ENCODE measurements at places on chromosomes 6 and 20. TPM values are rescaled to one million over a fixed set of nuclear protein-coding genes. Genes with fewer than 3 reads are reported as not detected.

ECHDC1 gene
- total RNA-seq, result 40.3 TPM

CDK19 gene
- total RNA-seq, result 5.1 TPM

ADTRP gene
- 13.2 TPM for total RNA-seq

DNA sequence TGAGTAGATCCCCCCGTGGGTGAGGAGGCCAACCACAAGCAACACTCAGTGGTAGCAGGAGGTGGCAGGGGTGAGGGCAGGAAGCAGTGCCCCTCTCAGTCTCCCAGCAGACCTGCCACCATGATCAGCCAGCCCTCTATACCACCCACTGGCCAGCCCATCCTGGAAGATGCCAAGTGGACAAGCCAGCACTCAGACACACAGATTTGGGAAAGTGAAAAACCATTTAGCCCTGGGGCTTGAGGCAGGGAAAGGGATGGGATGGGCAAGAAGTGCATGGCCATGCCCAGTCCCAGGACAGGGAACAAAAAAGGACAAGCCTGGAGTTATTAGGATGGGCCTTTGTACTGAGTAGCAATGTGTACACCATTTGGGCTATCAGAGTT, 76.9 kb downstream of the HFE start:
- DNase-seq, result no peak

- DNase-seq, result no peak
Observed at GRCh38 chr6:17391976-17392375, 1.4 kb upstream of the CAP2 start.

DNA sequence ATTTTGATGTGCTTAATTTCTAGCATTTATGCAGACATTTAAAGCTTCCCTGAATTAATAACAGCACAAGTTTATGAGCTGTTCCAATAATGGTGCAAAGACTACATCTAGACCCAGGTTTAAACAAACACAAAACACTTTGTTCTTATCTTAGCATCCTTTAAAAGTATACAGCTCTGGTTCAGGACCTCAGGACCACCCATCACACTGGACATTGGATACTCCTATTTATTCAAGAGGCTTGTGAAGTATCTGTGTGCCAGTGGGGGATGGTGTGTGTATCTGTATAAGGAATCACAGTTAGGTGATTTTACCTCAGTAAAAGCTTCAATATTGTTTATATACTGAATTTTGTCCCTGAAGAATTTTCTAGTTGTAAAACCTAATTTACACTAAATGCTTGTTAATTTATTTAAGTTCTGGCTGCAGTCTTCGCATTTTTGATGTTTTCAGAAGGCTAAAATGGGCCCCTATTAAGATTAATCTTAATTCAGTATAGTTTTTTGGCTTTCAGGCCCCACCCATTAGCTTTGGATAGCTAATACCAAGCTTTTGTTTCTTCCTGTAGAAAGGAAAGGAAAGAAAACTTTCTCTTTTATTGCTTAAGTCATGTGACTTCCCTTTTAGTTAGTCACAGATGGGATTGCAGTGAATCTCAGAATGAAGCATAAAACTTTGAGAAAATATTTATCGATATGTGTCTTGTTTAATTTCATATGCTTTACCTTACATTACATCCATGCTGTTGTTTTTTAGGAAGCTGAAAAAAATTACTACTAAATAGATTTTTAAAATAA, 13.1 kb downstream of the LIN28B start:
- no peak for DNase-seq

DNA sequence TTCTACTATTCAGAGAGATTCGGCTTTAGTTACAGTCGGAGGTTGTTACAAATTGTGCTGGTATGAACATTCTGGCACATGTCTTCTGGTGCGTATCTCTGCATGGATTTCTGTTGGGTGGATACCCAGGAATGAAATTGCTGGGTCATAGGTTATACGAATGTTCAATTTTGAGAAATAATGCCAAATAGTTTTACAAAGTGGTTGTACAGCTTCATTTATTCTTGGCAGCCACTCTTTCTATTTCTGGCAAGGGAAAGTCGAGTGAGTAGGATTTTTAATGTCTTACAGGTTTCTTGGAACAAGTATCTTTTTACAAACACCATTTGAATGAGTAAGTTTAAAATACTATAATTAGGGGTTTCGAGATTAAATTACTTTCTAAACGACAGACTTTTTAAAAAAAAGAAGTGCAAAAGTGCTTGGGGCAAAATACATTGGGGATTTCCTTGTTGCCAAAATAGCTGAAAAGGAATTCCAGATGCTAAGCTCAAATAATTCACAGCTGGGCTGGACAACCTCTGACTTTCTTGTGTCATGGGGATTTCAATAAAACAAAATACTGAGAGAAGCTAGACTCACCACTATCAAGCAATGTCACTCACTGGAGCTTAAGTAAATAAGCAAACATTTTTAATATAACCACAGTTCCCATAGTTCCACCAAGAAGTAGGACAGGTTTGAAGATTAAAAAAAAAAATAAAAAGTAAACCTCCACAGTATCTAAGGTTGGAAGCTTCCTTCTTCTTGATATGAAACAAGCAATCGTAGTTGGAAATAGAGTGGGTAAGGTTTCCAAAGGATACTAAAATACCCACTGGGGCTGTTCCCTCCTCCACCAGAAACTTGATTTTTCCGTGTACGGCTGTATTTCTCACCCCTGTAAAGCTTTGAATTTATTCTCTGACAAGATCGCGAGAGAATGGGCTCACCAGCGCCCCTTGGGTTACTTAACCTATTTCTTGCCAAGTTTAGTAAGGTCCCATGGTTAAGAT, 21.6 kb upstream of the GFOD1 start:
- no peak for DNase-seq

- DNase-seq, result peak; percentile 58
Observed at GRCh38 chr6:28399350-28400121, at the start of gene ZSCAN12. ZSCAN12 (minus strand) TSS chr6:28399747; CDS start chr6:28398405, 1,342 bp downstream.

- DNase-seq, result no peak
Observed at GRCh38 chr6:53257533-53257932, 91.2 kb downstream of the ELOVL5 start.

DNA sequence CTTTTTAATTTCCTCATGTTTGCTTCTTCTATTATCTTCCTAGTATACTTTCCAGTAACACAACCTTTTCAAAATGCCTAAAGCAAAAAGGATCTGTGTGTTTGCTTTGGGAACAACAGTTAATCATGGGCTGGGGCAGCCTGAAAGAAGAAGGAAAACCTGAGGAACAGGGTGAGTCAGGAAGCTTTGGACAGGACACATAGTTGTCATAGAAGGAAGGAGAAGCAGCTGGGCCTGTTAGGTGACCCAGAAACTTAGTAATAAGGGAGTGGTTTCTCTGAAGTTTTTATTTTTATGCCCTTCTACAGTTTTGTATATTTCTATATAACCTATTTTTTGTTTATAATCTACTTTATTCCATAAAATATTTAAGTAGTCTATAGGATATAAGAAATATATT, 61.4 kb downstream of the CD24 start:
- no peak for DNase-seq

DNA sequence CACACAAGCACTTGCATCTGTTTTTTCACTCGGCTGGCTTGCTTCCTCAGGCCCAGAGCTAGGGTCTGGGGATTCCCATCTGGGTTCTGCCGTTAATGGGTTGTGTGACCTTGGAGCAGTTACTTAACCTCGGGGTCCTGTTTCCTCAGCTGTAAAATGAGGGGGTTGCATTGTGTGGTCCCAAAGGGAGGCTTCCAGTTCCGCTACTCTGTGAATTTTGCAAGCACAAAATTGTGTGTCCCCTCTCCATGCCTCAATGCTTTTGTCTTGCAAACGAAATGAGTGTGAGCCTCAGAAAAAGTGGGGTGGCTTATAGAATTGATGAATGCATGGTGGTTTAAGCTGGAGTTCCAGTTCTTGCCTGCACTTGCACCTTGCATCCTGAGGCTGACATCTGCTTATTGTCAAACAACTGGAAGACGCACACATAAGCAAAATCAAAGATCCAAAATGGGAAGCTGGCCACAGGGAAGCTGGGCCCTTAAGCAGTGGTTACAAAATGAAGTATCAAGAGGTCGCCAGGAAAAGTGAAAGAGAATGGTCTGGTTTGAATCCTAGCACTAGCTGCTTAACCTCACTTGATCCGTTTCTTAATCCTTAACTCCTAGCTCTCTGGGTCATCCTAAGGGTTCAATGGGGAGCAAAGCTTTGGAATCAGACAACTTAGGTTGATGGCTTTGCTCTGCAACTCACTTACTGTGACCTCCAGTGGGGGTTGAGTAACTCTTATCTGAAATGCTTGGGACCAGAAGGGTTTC, 490.6 kb downstream of the DHX35 start:
- no peak for DNase-seq

GRCh38 chr6:169997930-169998218, 246.5 kb downstream of the ERMARD start:
- DNase-seq, result no peak

GRCh38 chr6:31903957-31904356, 2.1 kb upstream of the ZBTB12 start:
- no peak for DNase-seq
